ENCODE measurements at places on chromosomes 7 and 10.

DNA sequence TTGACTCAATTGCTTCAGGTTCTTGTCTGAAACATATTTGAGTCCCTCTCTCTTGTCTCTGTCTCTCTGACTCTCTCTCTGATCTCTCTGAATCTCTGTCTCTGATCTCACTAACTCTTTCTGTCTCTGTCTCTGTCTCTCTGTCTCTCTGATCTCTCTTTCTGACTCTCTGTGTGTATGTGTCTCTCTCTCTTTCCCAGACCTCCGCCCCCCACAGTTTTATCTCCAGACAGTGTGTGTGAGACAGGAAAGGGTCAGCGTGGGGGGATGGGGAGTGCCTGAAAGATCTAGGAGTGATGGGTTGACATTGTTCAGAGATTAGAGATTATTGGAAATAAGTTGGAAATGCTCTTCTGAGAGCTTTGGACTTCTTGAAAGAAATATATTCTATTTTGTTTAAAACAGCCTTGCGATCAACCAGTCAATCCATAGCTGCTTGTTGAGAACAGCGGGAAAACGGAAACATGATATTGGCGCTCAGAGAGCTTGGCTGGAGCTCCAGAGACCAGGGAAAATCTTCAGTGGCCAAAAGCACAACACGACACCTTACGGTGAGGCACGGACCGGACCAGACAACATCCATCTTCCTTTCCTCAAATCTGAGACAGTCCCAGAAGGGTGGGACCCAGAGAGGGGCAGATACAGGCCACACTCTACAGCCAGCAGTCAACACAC, 35.5 kb downstream of the CALML3 start:
- no peak for DNase-seq

- DNase-seq: no peak
Observed at GRCh38 chr7:12788171-12788570, 100.7 kb downstream of the ARL4A start.

DNA sequence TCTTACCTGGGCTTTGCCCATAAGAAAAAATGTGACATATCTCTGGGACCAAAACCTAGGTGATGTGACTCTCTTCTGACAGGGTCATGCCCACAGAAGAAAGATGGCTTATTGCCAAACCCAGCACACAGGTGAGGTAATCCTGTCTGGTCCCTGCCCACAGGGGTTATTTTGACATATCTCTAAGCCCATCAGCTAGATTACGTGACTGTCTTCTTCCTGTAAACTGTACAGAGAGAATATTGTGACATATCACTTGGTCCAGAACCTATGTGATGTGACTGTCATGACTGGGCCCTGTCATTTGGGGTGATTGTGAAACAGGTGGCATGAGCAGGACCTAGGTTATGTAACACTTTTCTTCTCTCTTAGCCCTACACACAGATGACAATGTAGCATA, 48.8 kb upstream of the ZNF680 start:
- no peak for DNase-seq

DNA sequence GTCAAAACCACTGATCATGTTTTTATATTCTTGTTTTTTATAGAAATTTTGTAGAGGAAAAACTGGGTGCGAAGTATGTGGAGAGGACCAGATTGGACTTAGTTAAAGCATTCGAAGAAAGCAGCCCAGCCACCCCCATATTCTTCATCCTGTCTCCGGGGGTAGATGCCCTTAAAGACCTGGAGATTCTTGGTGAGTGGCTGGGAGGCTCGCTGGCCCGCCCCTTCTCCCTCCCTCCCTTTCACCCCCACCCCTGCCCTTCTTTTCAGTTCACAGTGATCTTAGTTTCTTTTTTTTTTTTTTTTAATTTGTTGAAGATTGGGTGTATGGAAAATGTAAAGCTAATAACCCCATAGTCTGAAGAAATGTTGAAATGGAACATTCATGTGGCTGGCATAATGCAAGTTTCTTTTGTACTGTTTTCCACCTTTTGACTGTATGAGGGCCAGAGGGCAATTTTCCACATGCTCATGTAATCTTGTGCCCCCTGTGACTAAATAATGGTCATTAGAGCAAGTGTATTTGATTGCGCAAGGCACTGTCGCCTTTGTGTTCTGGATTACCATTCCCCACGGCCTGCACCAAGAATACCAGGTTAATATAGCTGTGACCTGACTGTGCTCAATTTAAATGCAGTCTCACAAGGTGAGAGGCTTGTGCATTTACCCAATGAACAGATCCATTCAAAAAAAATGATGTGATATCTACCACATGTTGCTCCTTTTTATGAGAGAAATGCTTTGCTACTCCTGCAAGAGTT, 77.7 kb downstream of the CDCA7L start:
- no peak for DNase-seq

DNA sequence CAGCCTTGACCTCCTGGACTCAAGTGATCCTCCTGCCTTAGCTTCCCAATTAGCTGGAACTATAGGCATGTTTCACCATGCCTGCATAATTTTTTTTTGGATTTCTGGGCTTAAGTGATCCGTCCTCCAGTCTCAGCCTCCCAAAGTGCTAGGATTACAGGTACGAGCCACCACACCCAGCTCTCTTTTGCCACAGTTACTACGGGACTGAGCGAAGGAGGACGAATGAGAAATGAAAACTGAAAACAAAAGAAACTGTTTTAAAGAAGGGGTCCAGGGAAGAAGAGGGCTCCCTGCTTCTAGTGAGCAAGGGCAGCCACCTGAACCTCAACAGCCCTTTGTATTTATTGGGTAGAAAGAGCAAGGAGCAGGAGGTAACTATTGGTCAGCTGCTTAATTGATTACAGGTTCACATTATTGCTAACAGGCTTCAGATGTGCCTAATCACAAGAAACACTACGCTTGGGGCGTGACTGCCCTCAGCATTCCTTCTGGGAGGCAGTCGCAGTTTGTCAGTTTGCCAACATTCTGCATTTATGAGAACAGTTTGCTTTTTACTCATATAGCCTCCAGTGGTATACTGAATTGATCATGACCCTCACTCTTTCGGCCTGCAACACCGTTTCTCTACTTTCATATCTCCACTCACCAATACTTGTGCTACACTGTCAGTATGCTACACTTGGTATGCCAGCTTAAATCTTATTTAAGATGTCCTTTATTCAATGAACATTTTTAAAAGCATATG, 676.8 kb downstream of the DNAJB9 start:
- no peak for DNase-seq
